ENCODE measurements at places on chromosomes 11 and 22.

- DNase-seq, result no peak
Measured at GRCh38 chr11:372809-373715, 3.8 kb downstream of the B4GALNT4 start.

- no peak for DNase-seq
Measured at GRCh38 chr11:20875889-20876288, 206.5 kb downstream of the NELL1 start.

DNA sequence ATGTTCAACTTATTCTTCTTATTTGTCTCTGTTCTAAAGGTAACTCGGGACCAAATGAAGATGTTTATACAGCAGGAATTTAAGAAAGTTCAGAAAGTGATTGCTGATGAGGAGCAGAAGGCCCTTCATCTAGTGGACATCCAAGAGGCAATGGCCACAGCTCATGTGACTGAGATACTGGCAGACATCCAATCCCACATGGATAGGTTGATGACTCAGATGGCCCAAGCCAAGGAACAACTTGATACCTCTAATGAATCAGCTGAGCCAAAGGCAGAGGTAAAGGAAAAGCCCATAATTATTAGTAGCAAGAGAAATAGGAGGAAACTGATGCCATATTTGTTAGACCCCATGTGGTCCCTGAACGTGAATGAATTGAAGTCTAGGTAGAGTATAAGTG, 63.3 kb downstream of the TRIM44 start:
- no peak for DNase-seq

DNA sequence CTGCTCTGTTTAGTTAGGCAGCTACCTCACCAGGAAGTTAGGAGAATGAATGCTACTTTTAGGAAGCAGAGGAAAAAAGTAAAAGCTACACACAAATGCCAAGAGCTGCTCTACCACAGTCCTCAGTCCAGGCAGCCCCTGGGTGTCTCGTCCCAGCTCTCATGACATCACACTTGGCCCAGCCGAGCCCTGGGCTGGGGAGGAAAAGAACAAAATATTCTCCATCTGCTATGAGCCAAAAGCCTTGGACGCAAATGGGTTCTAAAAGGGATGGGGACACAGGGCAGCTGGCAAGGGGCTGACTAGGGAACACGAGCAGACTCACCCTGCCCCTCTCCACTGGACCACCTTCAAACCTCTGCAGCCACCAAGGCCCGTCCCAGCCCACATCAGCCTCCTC, 26.1 kb downstream of the TMEM184B start:
- no peak for DNase-seq

DNA sequence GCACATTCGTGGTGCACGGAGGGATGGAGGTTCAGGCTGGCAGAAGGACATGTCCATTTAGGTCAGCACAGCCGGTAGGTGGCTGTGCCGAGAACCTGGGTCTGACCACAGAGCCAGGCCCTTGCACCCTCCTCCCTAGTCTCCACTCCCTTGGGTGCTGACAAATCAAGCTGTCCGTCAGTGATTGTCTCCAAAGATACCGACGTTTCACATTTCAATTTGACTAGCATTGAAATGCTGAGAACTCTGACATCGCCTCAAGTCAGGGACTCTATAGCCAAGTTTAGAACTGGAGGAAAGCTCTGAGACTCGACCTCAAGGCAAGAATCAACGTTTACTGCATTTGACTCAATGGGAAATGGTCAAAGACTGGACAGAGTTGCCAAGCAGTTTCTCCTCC, 1321.1 kb downstream of the TBC1D22A start:
- DNase-seq, result no peak

DNA sequence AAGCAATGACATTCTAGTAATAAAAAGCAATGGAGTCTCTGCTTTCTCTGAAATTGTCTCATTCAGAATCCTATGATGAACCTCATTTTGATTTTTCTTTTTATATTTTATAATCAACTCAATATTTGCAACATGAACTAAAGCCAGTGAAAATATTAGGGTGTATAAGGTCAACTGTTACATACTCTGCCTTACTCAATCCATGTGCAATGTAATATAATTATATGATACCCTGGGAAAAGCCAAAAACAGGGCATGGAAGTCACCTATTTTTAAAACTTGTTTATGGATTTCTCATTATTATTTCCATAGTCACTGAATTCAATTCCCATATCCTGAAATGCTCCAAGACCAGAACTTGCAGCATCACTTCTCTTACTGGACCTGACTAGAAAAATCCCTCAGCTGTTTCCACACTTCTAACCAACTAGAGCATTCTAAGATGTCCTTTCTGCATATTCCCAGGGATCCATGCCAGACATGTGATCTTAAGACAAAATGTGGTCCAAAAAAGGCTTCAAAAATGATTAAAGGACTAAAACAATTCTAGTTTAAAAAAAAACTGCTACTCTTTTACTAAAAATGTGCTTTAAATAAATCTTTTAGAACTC, 97.3 kb downstream of the GUCY1A2 start:
- DNase-seq, result no peak

DNA sequence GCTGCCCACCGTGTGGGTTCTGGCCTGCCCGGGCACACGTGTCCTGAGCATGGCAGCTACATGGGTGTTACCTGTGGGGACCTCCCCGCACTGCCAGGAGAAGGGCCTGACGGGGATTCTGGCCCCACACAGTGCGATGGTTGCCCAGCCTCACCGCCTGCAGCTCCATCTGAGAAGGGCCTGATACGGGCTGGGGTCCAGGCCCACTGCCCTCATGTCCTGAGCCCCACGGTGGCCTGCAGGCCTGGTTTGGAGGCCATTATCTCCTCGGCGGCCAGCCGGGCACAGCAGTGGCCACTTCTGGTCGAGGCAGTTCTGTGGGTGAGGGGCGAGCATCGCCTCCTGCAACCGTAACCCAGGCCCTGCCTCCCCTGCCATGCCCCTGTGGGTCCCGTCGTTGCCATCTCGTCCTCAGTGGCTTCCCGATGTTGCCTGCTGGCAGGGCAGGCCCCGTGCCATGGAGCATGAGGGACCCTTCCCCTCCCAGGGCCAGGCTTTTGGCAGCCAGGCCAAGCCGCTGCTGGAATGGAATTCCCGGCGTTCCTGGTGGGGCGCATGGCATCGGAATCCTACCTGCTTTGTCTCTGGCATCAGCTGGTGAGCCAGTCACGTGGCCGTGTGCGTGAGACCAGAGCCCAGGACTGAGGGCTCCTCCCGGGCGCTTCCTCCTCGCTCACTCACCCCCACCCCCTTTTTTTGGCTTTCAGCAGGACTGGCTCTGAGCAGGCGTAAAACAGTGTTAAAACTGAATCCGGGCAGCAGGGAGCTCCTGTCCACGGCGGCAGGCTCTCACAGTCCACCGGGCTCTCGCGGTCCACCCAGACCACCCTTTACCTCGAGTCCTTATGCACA, 71.9 kb upstream of the PPARA start:
- DNase-seq, result no peak

GRCh38 chr22:37225481-37225880, 13.2 kb upstream of the SSTR3 start:
- DNase-seq, result no peak

DNA sequence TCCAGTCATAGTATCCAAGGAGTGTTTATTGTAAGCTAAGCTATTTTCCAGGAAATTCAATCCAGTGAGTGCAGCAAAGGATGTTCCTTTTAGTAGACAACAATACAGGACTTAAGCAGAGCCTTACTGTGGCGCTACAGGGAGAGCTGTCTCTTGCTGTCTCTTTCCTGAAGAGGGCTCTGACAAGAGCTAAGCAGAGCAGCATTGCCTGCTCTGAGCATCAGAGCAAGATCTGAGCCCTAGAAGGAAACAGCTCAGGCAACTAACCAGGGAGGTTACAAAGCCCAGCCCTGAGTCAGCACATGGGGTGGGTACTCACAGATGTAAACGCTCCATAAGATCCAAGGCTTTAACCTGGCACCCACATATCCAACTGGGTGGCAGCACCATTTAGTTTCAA, 8.0 kb downstream of the LAYN start:
- no peak for DNase-seq

DNA sequence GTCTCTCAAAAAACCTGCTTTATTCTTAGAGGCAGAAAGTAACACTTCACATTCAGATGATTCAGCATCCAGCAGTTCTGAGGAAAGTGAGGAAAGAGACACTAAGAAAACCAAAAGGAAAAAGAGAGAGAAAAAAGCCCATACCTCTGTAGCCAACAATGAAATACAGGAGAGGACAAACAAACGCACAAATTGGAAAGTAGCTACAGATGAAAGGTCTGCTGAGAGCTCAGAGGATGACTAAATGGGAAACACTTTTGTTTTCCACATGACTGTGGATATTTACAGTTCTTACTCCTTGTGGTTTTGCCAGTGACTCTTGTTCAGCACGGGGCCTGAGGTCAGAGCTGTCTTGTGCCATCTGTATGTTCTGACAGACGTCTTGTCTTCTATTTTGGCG, 3.8 kb downstream of the TIMM8B start:
- no peak for DNase-seq

- no peak for DNase-seq
Measured at GRCh38 chr11:83257761-83258168, 28.4 kb downstream of the CCDC90B start.

GRCh38 chr11:65169164-65169641, 830 bp upstream of the SPDYC start:
- DNase-seq, result no peak

DNA sequence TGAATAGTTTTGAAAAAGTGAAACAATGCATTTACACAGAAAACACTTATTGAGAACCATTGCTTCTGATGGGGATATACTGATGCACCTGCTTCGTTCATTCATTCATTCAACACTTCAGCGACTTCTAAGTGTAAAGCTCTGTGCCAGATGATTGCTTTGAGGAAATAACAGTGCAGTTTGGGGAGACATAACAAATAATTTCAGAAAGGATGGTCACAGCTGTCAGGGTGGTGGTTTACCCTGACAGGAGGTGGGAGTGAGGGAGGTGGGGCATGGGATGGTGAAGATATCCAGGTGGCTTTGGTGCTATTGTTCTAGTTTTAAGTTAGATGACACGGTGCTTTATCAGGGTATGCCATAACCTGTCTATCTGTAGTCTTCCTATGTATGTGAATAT, 344.1 kb downstream of the LARGE1 start:
- DNase-seq, result no peak

GRCh38 chr11:95999711-96000406, 76.0 kb upstream of the MTMR2 start:
- DNase-seq, result no peak

DNA sequence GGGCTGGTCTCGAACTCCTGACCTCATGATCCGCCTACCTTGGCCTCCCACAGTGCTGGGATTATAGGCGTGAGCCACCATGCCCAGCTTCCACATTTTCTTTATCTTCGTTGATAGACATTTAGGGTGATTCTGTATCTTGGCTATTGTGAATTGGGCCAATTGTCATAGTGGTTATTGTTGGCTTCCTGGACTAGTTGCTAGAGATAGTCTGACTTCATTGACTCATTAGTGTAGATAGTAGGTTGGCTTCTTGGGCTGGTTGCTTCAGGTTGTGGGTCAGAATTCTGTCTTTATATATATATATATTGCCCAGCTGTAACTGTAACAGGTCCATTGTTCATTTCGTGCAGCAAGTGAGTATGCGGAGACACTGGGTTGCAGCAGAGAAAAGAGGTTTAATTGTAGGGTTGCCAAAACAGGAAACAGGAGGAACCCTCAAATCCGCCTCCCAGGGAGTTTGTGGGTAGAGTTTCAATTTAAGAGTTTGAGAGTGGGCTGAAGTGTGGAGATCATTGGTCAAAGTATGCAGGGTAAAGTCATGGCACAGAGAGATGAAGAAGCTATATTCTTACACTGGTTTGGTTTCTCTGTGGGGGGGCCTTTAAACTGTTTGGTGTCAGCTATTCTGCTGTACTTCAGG, 22.0 kb downstream of the ATG13 start:
- DNase-seq, result no peak

DNA sequence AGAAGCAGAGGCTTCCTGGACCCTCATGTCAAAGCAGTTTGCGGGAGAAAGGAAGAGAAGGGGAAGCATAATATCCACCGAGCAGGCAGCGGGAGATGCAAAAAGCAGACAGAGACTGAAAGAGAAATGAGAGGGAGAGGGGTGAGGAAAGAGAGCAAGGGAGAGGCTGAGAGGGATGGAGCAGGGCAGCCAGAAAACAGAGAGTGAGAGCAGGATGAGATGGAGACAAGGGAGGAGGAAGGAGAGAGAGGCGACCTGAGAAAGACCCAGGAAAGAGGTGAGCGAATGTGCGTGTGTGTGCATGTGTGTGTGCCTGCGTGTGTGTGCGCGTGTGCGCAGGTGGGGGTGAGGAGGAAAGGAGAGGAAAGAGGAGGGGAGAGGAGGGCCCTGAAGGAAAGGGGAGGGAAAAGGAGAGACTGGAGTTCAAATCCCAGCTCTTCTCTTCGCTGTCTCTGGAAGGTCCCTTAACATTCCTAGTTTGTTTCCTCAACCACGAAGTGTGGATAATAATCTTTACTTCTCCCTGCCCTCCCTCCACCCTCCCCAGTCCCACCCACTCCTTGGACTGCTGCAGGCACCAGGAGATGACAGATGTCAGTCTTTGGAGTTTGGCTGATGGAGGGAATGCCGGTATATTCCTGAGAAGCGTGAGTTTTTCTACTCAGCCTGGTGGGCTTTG, 67.9 kb downstream of the ISX start:
- DNase-seq, result no peak

- DNase-seq, result no peak
Measured at GRCh38 chr11:90223248-90223585, 368 bp upstream of the CHORDC1 start.

DNA sequence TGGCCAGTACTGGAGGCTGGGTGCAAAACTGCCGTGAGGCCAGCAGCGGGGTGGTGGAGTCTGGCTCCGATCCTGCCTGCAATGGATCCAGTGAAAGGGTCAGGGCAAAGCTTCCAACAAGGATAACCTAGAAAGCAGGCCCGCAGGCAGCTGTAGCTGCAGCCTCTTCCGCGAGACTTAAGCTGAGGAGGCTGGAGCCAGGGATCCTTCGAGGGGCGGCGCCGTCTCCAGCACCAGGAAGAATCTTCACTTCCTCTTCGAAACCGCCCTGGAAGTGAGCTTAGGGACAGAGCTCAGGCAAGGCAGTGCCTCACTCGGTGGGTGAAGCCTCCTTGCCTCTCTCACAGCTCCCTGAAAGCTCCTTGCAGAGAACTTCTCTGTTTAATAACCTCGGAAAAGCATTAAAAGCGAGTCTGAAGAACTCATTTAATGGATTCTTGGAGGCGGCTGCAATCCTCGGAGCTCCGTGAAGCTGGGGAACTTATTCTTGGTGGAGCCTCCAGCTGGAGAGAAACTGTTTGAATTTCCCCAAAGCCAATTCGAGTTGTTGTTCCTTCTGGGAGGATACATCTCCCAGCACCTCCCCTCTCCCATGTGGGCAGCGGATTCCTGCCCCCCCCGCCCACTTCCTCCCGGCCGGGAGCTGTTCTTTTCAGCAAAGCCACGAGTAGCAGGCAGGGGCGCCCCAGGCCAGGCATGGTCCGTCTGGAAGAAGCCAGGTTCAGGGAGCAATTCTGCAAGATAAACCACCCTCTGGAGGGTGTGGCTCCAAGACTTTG, 169.9 kb downstream of the CTTN start:
- peak; percentile 93 for DNase-seq

DNA sequence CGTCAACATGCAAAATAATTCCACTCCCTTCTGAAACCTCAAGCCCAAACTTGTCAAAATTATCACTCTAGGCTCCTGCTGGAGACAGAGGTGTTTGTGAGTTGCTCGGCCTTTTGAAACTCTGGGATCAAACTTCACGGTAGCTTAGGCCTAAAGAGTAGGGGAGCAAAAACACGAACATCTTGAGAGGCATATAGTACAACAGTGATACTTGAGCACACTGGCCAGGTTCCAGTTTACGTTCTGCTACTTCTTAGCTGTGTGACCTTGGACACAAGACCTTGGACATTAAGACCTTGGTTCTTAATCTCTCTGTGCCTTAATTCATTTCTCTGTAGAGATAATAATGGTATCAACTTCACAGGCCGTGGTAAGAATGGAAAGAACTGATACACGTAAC, 123.5 kb upstream of the LMO1 start:
- DNase-seq, result no peak
